Thyroid gland (tissue), 4 donors: ENCODE measurements at places on chromosomes 13 and 19. TPM values are rescaled to one million over a fixed set of nuclear protein-coding genes. Genes with fewer than 3 reads are reported as not detected.

- DNase-seq: no peak
These were observed 128.3 kb downstream of the KLF5 start for GRCh38 chr13:73187106-73187505.

DNA sequence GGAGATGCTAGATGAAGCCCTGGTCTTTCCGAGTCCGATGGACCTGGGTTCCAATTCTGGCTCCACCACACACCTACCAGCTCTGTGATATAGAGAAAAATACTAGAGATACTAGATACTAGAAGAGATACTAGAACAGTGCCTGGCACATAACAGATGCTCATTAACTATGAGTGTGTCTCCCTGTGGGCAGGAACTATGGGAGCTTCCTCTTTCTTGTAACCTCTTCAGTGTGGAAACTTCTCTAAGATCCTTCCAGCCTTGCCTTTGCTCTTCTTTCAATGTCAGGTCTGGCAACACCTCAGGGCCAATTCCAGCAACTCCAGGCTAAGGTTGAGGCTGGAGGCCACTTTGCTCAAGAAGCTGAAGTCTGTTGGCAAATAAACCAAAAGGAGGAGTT is 143.9 kb downstream of the KATNAL1 start:
- DNase-seq: no peak

RYR1 gene
- 0.67 TPM for total RNA-seq

GRCh38 chr19:29402563-29402962 is 123.2 kb upstream of the VSTM2B start:
- no peak for DNase-seq

ZNF793 gene
- 11.3 TPM for total RNA-seq

DNA sequence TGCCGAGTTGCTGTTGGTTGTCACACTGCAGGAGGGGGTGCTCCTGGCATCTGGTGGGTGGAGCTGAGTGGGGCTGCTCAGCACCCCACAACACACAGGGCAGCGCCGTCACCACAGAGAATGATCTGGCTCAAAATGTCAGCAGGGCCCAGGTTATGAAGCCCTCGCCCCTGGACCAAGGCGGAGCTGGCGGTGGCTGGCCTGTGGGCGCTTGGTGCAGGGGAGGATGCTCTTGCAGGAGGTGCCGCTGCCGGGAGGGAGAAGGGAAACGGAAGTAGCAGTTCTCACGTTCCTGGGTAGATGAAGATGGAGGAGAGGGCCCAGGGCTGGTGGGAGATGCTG is 14.2 kb upstream of the LENG8 start:
- no peak for DNase-seq

- DNase-seq: no peak
These were observed 10.4 kb downstream of the DEDD2 start for GRCh38 chr19:42206871-42207755.

GATAD2A gene
- total RNA-seq: 49.8 TPM

C19orf38 gene
- total RNA-seq: not detected

CEACAM7 gene
- not detected for total RNA-seq

GRCh38 chr13:32669030-32669646 is 82.9 kb downstream of the PDS5B start:
- no peak for DNase-seq

DNA sequence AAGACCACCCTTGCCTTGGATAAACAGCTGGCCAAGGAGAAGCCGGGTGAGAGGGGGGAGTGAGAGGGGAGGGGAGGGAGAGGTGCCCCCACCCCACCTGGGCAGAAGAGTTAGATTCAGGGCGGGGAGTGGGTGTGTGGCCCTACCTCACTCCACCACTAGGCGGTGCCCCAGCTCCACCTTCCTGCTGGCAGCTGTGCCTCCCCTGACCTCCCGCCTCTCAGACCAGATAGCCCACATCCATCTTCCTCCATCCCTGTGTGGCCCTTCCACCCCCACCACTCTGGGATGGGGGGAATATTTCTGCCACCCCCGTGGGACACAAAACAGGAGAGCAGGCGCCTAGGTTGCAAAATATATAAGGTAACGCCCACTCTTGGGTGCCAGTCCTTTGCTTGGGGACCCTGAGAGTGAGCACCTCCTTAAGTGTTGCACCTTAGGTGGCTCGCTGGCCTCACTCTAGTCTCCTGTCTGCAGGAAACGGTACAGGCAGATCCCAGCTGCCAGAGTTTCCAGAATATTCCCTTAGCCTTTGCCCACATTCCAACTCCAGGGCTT is 13.8 kb upstream of the EHD2 start:
- peak; percentile 34 for DNase-seq

ZNF112 gene
- 22.6 TPM for total RNA-seq

NUDT19 gene
- total RNA-seq: 9.8 TPM

LRG1 gene
- total RNA-seq: not detected

DNA sequence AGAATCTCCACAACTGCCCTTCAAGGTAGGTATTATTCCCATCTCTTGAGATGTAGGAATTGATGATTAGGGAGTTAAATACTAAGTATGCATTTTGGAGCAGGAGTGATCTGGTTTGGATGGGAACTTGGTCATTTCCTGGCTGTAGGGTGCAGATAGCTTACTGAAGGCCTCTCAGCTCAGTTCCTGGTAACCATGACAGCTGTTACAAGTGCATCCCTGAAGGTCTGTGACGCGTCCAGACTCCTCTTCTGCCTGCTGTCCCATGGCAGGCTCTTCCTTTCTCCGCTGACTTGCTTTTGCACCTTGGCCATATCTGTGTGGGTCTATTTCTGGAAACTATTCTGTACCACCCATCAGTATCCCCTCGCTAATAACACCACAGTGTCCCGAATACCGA is 387.8 kb downstream of the ZNF536 start:
- DNase-seq: no peak

DNA sequence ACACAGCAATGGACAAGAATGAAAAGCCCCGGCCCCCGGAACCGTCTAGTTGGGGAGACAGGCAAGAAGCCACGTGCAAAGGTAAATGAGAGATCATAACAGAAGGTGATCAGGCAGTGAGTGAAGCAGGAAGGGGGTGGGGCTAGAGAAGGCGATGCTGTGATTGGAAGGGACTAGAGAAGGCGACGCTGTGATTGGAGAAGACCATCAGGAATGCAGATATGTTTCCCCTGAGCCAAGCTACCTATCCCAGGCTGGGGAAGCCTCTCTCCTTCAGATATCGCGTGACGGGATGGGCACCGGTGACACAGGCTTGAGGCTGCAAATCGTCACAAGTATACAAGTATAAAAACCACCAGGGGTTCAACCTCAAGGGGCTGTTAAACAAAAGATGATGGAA is 21.8 kb downstream of the DCAF15 start:
- DNase-seq: no peak

- DNase-seq: no peak
These were observed 11.8 kb downstream of the LGALS7B start for GRCh38 chr19:38800577-38801347.

DNA sequence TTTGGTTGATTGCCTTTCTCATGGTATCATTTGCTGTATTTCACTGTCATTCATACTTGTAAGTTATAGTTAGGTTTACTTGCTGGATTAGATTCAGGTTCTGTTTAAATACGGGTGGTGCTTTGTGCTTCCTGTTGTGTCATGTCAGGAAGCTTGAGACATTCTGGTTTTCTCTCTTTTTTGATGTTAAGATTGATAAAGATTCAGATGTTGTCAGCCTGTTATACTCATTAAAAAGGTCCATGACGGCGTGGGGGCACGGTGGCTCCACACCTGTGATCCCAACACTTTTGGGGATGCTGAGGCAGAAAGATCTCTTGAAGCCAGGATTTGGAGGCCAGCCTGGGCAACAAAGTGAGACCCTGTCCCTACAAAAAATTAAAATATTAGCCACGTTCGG is 45.7 kb downstream of the NAA16 start:
- DNase-seq: no peak

DNA sequence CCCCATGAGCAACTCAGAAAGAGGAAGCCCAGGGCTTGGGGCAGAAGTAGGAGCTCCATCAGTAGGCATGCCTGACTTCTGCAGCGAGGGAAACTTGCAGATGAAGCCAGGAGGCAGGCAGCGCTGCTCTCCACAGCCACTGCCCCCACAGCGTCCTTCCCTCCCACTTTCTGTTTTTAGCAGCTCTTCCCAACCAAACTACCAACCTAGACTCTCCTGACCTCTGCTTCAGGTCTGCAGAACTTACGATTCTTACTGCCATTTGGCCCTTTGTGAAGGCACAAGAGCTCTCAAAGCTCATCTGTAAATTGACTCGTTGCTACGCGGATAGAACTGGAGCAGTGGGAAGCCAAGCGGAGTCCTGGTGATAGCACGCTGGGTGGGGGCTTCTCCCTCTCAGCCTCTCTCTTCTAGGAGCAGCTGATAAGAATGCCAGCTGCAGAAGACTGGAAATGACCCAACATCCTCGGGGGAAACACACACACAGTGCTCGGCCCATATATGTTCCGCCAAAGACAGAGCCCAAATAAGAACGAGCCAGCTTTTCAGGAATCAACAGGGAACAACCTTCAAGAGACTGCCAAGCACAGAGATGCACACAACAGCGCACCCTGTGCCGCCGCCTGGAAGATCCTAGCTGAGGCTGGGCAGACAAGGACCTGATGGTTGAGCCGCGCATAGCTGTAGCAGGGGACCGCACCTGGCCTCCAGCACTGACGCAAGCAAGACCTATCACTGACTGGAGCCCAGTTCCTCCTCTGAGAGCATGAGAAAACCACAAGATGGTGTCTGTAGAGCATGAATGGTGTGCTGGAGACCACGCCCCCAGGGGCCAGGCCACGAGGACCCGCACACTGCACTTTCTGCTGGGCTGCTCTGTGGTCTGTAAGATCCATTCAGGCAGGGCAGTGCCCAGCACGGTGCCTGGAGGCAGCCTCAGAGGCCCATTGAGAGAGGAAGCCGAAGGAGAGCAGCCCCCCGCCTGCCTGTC is 15.9 kb upstream of the SLC35E1 start:
- no peak for DNase-seq

KLK3 gene
- not detected for total RNA-seq

CYP2A6 gene
- total RNA-seq: not detected

GRCh38 chr13:25371158-25371874 is 458 bp upstream of the ATP8A2 start:
- no peak for DNase-seq

DNA sequence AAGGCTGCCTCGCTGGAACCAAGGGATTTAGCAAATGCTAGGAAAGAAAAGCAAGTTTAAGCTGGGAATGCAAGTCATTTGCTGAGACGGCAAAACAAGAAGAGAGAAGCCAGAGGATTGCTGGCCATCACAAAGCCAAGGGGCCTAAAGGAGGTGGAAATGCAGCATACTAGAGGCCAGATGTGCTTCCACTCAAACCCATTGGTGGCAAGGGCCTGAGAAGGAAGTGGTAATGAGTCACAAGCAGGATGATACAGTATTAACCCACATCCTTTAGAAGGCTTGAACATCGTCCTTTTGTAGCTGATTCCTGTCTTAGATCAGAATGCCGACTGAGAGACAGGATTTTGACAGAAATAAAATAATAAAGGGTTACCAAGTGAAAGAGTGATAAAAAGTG is 68.2 kb downstream of the ITGBL1 start:
- DNase-seq: no peak

DNA sequence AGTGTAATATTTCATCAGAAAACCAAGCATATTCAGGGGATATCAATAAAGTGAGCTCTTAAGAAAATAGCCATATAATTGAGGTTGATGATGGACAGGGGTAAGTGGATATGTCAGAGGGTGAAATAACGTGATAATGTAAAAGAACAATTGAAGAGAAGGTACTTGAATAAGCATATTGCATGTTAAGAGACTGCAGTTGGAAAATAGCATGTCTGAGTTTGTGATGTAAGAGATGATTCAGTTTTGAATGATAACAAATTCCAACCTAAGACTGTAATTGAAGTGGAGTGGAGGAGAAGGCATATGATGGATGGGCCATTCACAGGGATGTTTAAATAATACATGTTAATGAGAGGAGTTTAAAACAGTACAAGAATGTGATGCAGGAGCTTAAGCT is 1633.5 kb downstream of the SLITRK1 start:
- DNase-seq: no peak

GRCh38 chr13:113869263-113869662 is 5.4 kb upstream of the GAS6 start:
- DNase-seq: no peak

CKAP2 gene
- total RNA-seq: 10.5 TPM

DNA sequence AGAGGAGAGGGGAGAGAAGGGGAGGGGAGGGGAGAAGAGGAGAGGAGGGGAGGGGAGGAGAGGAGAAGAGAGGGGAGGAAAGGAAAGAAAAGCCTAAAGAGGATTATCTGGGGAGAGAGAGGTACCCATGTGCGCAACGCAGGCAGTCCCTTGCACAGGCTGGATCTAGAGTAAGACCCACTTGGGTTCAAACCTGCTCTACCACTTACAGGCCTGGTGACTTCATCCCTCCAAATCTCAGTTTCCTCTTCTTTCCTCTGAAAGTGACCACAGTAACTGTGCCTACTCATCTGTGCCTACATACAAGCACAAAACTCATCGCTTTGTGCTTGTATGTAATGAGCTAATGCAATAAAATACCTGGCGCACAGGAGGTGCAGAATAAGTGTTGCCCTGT is 732 bp upstream of the MAP1S start:
- DNase-seq: no peak

ZNF600 gene
- 8.8 TPM for total RNA-seq

SYNE4 gene
- total RNA-seq: 14.3 TPM

- peak; percentile 86 for DNase-seq
These were observed 757 bp downstream of the FBN3 start for GRCh38 chr19:8148410-8149260.

DNA sequence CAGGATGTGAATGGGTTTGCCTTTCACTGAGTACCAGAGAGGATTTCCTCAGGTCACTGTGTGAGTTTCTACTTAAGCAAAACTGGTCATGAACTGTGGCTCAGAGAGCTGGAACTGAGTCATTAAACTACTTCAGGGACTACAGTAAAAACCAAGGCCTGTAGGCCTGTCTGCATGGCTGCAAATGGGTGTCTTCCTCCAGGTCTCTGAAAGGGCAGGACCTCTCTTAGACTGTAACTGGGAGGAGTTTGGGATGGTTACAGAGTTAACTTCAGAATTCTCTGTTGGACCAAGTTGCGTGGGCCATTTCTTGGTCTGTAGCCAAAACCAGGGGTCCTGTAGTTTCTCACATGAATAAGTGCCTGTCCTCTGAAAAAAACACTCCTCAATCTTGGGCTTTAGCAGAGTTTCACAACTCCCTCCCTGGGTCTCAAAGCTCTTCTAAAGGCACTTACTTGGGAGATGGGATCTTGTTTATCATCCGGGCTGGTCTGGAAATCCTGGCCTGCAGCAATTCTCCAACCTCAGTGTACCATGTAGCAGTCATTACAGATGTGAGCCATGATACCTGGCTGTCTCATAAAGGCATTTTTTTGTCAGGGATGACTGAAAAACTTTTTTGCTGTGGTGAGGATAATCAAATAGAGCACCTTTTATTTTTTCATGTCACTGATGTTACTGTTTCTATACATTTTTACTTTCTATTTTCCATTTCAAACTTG is 19.7 kb downstream of the ZNF714 start:
- no peak for DNase-seq

DNA sequence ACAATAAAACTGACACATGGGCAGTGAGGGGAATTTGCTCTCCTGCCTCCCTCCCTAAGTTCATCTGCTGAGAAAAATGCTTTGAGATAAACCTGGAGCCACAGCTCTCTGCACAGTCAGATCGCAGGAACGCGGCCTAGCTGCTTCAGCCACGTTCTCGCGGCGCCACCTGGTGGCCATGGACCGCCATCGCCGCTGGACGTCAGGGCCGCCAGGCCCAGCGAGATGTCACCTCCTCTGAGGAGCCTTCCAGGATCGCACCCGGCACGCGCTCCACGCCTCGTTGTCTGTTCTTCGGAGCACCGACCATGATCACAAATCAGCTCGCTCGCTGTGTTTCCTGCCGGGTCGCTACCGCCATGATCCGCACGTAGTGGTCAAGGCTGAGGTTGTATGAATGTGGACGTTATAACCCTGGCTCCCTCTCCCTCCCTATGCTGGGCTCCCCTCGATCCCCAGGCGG is 20.6 kb upstream of the USP29 start:
- peak; percentile 52 for DNase-seq

- DNase-seq: no peak
These were observed 54.8 kb downstream of the MCF2L start for GRCh38 chr13:113023694-113024430.
